ENCODE measurements at places on chromosomes 1 and 21.

DNA sequence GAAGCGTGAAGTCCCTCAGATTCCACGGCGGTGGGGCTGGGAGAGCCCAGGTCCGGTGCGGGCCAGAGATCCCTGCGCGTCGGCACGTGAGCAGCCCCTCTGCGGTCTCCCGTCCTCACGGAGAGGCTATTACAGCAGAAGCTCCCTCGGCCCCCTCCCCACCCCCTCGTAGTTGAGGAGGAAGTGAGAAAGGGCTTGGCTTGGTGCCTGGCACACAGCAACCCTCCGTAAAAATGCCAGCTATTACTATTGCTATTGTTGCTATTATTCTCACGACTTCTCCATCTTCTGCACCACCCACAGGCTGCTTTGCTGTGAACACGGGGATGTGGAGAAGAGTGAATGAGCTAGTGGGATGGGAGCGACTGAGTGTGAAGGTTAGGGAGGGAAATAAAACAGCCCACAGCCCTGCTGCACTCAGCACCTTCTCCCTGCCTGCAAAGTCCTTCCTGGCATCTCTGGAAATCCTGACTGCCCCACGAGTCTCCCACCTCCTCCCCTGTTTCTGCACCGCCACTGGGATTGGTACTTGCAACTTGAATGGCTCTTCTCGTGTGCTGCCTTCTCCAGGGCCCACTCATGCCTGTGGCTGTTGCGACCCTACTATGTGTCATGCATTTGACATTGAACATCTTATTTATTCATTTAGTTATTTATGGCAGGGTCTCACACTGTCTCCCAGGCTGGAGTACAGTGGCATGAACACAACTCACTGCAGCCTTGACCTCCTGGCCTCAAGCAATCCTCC lies 26.6 kb downstream of the ZBTB18 start:
- no peak for DNase-seq

GRCh38 chr1:66418021-66418420 lies 115.9 kb upstream of the SGIP1 start:
- no peak for DNase-seq

DNA sequence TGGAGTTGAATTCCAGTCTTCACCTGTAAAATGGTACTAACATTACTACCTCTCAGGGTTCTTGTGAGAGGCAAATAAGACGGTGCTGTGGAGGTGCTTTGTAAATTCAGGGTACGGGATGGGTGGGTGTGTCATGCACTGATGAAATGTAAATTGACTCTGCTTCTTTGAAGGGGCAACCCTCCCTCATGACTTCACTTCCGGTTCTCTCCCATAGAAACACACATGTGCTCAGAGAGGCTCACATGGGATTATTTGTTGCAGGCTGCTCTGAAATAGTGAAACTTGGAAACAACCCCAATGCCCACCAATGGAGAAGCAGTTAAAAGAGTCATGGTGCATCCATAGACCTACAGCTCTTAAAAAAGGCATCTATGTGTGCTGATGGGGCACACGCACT lies 44.9 kb upstream of the SCMH1 start:
- DNase-seq = no peak

DNA sequence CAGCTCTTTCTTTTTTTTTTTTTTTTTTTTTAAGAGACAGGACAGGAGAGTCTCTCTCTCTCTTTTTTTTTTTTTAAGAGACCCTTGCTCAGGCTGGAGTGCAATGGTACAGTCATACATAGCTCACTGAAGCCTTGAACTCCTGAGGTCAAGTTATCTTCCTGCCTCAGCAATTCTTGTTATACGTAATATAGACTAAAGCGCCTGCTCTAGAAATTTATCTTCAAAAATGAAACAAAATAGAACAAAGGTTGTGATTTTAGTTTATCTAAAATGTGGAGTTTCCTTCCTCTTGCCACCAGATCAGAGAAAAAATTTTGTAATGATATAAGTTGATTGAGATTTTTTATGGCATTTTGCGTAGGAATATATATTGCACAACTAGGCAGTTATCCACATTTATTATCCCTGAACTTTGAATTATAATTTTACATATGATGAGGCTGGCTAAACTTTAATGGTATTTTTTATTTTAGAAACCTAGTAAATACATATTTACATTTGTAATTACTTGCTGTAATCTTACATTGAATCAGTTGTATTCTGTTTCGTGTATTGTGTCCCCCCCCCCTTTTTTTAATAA lies 44.2 kb downstream of the MTF2 start:
- no peak for DNase-seq

DNA sequence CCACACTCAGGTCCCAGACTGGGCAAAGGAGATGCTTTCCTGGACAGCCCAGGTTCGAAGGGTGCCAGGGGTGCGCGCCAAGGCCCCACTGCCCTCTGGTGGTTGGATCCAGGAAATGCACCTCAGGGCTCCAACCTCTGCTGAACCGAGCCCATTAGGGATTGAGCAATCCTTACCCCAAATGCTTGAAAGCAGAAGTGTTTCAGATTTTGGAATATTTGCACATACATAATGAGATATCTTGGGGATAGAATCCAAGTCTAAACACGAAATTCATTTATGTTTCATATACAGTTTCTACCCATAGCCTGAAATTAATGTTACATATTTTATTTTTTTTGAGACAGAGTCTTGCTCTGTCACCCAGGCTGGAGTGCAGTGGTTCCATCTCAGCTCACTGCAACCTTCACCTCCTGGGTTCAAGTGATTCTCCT lies 57.4 kb downstream of the SLC9A1 start:
- DNase-seq = no peak

GRCh38 chr21:40118527-40118926 lies 251.3 kb downstream of the PCP4 start:
- DNase-seq = no peak

GRCh38 chr1:30601316-30602085 lies 121.9 kb downstream of the MATN1 start:
- no peak for DNase-seq

DNA sequence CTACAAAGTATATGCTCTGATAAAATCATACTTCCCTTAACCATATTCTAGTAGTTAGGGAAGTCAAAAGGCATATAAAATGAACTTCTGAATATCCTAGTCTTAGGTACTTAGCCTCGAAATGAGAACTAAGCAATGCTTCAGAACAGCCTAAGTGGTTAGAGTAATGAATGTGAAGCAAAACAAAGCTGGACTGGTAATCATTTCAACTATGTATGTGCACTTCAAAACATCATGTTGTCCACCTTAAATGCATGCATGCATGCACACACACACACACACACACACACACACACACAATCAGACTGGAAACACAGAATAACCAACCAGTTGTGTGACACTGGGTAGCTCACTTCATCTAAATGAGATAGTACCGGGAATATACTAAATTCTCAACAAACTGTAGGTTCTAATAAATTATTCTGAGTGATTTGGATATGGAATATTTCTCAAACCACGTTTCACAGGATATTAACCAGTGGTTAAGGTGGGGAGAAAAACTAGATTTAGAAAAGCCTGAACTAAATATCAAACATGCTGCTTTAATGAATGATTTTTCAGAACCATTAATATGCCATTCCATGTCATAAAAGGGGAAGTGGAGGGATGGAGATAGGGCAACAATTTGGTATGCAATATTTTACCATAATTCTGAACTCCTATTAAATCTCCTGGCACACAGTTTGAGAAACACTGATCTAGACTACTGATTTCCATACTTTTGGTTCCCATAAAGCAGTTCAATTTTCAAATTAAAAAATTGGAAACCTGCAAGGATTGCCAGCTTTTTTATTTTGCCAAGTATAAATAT lies 19.5 kb downstream of the RNF115 start:
- DNase-seq = no peak

DNA sequence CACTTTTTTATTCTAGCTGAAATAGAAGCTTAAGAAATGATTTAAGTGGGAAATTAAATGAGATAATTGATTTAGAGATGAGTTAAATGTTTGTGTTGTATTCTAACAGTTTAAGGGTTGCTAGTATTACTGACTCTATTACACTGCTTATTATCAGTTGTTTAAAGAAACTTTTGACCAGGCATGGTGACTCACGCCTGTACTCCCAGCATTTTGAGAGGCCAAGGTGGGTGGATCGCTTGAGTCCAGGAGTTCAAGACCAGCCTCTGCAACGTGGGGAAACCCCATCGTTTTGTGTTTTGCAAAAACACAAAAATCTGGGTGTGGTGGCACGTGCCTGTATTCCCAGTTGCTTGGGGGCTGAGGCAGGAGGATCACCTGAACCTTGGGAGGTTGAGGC lies 14.2 kb downstream of the CLIC4 start:
- DNase-seq = no peak

DNA sequence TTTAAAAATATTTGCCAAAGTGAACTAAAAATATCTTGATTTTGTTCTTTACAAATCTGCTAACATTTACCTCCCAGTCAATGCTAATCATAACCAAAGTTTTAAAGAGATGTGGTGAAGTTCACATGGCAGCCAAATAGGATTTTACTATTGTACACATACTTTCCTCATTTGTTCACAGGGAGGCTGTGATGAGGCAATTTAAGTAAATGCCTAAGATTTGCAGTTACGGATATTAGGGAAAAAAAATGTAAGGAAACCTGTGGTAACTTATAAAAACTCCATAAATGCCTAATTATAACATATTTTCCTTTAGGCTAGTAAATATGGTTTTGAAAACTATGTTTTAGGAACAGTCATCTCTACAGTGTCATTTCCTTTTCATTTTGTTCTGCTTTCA lies 32.4 kb downstream of the RGS5 start:
- DNase-seq = no peak

DNA sequence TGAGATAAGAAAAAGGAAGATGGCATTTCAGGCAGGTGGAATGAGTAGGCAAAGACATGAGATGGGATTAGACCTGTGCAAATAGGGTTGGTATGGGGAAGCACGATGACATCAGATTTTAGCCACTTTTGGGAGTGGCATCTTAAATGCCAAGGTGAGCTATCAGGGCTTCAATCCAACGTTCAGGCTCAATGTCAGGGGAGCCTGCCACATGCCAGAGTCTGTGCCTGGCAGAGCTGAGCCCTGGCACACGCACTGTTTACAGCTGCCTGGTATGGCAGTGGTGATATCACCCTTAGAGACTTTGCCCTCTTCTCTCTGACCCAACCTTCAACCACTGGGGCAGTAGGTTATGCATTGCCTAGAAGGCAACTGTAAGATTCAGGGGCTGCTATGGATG lies 1.1 kb upstream of the GUCA2B start:
- no peak for DNase-seq

DNA sequence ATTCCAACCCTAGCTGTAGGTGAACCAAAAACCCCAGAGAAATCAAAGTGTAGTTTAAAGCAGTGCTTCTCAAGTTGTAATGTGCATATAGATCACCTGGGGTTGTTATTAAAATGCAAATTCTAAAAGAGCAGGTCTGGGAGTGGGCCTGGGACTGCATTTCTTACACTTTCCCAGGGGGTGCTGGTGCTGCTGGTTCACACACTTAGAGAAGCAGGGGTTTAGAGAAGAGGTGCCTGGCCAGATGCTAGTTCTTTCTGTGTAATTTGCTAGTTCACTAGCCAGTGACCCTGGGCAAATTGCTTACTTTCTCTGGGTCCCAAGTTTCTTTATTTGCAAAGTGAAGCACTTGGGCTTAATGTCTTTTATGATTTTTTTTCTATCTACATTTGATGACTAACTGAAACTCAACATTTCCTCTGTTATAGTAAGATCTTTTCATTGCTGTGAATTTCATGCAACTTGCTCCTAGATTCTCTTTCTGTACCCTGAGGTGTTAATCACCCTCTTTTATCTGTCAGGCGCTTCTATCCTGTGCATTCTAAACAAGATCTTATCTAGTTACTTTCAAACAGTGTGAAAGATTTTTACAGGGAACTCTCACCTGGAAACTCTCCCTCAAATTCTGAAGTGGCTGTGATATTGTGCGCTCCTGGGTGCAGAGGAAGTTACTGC lies 141.9 kb upstream of the UBE2U start:
- no peak for DNase-seq

DNA sequence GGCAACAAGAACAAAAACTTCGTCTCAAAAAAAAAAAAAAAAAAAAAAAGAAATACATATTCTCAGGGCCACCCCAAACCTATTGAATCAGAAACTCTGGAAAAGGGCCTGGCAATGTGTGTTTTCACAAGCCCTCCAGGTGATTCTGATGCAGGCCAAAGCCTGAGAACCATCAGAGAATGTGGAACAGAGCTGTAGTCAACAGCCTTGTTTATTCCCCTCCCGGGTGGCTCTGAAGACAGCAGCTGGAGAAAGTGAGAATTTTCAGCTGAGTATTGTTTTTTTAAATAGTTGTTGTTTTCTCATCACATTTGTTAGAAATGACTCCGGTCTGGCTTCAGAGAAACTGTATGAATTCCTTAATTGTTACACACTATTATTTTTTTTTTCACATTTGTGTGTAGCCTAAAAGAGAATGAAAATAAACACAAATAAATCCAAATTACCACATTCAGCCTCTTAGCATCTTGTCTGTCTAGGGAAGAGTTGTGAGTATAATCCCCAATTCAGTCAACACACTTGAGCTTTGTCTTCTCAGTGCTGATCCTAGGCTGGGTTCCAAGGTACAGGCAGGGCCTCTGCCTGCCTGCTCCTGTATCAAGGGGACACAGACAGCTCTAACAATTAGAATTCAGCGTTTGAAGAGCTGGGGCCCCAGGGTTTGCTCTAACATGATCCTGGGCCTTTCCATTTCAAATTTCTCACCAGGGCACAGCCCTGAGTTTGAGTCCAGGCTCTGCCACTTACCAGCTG lies 6.6 kb upstream of the AZIN2 start:
- no peak for DNase-seq

DNA sequence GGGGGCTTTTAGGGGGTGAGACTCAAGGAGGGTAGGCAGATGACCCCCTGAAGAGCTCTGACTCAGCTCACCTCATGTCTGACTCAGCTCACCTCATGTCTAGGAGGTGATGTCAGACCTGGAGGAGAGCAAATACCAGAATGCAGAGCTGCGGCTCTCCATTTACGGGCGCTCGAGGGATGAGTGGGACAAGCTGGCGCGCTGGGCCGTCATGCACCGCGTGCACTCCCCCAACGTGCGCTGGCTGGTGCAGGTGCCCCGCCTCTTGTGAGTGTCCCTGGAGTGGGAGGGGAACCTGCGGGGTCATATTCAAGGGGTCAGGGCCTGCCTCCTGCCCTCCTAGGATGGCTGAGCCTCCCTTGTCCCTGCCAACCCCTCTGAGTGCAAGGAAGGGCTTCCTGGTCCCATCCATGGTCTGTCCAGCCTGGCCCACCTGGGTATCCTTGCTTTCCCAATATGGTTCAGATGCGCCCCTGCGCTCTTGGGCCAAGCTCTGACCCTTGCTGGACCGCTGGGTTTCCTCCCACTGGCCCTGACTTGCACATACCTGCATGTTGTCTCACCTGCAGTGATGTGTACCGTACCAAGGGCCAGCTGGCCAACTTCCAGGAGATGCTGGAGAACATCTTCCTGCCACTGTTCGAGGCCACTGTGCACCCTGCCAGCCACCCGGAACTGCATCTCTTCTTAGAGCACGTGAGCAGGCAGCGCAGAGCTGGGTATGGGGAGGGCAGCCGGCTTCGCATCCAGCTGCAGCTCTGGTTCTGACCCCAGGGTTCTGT lies 9.1 kb downstream of the AMPD2 start:
- DNase-seq = no peak

- DNase-seq = no peak
Observed at GRCh38 chr1:27333717-27334279, 8.0 kb upstream of the SYTL1 start.

- no peak for DNase-seq
Observed at GRCh38 chr1:59272507-59272906, 24.4 kb upstream of the FGGY start.
